Ecto neural progenitor cell (in vitro differentiated cells): ENCODE measurements at places on chromosomes 7 and 10.

DNA sequence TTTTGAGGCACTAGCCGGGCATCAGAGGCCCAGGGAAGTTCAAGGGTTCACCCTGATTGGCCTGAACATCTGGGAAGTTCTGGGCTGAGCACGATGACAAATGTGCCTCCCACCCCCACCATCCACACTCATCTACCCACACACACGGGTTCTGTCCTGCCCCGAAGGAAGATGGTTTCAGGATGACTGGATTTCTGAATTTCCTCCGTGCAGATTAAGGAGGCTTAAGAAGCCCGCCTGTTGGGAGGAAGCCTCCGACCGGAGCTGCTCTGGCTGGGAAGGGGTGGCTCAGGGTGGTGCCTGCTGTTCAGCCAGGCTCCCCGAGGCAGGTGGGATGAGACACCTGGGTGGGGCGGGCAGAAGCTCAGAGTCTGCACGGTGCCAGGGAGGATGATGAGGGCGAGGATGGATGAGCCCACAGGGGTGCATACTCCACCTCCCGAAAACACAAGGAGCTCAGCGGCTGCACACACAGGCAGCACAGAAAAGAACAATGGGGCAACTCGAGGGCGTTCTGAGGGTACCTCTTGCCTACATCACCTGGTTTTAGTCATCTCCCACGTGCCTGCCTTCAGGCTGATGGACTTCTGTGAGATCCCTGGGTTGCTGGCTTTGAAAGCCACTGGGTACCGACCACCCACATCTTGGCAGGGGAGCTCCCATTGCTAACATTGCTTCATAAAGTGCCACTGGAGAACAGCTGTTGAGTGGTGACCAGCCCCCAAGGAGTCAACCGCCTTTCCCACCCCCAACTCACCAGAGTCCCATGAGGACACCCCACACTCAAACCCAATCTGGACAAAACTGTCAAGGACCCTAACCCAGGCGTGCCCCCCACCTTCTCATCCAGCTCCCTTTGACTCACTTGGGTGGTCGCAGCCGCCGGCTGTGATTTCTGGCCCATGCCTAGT lies 41.2 kb downstream of the CALML3 start:
- no peak for DNase-seq

GRCh38 chr10:11529276-11529903 lies 82.1 kb downstream of the USP6NL start:
- no peak for DNase-seq

GRCh38 chr10:77358656-77359055 lies 279.0 kb downstream of the KCNMA1 start:
- DNase-seq, result no peak

DNA sequence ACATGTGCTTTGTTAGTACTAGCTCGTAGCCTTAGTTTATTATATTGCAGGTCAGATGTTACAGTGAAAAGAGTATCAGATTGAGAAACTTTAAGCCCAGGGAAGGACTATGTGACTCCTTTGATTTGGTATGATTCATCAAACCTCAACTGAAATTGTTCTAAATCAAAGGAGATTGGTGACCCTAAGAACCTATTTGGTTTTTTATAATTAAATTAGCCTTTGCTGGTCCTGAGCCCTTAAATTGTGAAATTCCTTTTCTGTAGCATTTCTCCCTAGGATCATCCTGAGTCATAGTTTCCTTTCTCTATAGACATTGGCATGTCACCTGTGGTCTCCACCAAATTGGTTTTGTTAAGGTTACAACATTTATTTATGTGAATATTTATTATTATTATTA lies 89.7 kb downstream of the POLR1F start:
- no peak for DNase-seq

DNA sequence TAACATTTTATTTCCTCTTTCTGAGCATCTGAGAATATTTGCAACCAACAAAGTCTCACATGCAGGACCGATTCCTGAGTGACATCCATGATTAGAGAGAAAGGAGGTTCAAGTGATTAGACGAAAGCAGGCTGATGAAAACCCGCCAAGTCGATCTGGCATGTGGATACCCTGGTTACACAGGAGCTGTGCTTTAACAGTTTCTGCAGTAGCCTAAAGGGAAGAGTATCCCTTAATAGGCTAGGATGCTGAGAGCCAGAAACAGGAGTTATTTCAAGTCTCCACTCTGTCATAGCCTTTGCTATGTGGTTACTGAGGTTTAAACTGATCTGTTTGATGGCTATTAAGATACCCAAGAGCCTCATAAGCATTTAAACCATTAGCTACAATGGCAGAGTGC lies 82.5 kb downstream of the PRKCQ start:
- no peak for DNase-seq

DNA sequence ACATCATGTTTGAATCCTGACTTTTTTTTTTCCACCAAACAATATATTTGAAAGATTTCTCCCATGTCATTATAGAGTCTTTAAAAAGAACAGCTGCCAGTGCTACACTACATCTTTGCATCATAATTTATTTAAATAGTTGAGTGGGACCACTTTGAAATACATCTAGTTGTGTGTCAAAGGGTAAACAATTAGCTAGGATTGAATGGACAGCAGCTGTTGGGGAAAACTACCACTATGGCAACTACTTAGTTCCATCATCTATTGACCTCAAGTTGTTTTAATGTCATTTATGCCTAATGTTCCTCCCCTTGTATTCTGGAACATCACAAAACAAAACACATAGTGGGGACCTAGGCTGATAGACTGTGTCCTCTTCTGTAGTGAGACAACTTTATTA lies 985.1 kb downstream of the SORCS1 start:
- DNase-seq, result no peak

DNA sequence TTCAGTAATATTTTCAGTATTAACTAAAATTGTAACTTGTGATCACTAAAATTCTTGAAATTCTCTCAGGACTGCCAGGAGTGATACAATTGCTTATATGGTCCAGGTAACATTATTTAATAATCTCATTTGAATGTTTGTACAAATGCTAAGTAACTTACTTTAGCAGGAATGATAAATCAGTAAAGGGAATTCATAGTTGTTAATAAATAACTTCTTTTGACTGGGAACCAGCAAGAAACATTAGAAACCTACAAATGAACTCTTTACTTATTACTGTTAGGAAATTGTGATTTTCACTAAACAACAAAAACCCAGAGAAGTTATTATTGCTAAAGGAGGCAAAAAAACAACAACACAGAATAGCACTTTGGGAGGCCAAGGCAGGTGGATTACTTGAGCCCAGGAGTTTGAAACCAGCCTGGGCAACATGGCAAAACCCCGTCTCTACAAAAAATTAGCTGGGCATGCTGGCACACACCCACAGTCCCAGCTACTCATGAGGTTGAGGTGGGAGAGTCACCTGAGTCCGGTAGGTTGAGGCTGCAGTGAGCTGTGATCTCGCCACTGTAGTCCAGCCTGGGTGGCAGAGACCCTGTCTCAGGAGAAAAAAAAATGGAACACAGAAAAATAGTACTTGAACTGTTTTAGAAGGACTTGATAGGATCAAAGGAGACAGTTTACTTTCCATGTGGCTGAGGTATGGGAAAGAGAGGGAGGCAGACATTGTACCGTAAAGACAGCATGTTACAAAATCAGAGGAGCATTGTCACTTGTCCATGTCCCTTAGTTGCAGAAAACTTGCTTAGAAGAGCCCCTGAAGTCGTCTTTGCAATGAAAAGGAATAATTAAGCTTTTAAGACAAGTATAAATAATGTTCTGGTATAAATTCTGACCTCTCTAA lies 53.1 kb downstream of the SHOC2 start:
- no peak for DNase-seq

DNA sequence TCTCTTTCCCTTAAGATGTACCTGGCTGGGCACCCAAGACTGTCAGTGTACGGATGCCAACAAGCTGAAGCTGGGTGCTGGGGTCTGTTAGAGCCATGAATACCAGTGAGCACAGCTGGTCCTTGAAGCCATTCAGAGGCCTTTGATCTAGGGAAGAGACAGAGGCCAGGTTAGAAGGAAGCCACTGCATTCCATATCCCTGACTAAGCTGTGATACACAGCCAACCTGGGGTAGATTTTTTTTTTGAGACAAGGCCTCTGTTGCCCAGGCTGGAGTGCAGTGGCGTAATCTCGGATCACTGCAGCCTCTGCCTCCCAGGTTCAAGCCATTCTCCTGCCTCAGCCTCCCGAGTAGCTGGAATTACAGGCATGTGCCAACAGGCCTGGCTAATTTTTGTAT lies 20.8 kb downstream of the ZDHHC16 start:
- no peak for DNase-seq

- no peak for DNase-seq
Observed at GRCh38 chr7:147240468-147240867, 1123.9 kb downstream of the CNTNAP2 start.

GRCh38 chr10:78515038-78515872 lies 481.6 kb downstream of the RPS24 start:
- peak; percentile 40 for DNase-seq

DNA sequence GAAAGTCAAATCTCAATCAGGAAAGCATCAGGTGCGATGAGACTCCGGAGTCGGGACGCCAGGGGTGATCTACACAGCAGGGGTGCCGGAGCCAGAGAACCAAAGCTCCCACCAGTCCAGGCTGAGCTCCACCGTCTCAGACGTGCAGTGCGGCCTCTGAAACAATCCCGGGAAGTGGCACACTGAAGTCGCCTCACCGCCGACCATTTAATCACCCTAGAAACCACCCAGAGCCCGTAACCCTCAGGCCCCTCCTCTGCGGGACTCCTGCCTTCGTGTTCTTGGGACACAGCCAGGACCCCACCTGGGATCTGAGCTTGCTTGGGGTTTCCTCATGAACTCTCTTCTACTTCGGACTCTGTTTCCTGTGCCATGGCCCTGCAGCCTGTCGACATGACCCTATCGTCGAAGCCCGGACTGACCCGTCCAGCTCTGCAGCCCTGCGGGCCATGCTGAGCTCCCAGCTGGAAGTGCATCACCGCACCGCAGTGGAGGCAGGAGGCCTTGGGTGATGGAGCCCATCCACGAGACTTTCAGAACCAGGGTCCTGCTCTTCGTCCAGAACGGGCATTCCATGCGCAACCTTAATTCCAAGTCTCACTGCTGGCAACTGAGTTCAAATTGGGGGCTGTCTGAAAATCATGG lies 266.4 kb downstream of the PTPRN2 start:
- DNase-seq, result peak; percentile 36

- DNase-seq, result peak; percentile 46
Observed at GRCh38 chr7:27200761-27201579, 1.1 kb upstream of the HOXA13 start.

- DNase-seq, result no peak
Observed at GRCh38 chr7:151926336-151926712, 29.9 kb upstream of the GALNTL5 start.

GRCh38 chr7:2017914-2018568 lies 214.7 kb downstream of the MAD1L1 start:
- DNase-seq, result no peak

DNA sequence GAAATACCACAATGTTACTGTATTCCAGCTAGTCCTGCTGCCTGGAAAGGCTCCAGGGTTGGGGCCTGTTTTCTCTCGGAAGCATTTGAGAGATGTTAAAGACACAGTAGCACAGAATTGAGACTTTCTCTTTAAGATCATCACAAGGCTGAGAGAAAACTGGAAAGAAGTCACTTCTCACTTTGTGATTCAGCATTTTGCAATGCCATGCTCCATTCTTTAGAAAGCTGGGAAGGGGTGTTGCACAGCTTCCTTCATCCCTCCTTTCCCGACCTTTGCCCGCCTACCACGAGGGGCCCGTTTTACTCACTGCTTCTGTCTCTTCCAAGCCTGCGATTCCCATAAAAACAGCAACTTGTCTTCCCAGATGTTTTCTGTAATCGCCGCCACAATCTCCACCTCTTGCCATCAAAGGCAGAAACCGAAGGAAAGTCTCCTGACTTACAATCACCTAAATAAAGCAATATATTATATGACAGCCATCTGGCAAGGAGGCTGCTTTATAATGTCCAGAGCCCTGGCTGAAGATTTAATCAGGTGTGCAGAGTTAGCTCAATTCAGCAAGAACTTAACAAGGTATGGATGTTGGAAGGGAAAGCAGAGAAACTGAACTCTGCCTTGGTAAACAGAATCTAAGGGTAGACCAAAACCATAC lies 18.9 kb downstream of the NOD1 start:
- DNase-seq, result no peak

GRCh38 chr7:157211690-157212089 lies 73.0 kb downstream of the UBE3C start:
- no peak for DNase-seq

GRCh38 chr10:51672039-51672535 lies 27.3 kb downstream of the CSTF2T start:
- no peak for DNase-seq

DNA sequence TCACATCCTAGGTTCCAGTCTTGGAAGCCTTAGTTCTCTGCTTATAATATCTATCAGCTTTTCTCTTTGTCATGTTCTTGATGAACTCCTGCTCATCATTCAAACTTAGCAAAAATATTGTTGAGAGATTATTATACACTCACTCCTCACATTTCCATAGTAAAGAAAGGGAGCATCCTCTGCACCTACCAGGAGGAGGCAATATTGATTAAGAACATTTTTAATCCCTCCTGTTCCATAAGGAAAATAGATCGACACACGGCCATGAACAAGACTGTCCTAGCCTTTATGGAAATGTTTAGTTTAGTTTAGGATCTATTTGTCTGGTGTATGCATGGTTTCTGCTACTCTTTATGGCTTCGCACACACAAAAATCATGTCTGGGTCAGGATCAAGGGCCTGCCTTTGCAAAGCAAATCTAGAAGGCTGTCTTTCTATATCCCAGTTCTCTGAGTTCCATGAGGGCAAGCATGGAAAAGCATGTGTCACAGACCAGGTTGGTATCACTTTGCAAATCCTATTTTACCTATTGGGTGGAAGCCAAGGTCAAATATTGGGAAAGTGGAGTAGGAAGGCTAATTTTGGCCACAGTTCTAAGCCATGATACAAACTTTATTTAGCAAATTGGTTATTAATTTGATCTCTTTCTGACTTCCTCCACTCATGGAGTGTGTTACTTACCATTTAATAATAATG lies 164.4 kb downstream of the MDFIC start:
- DNase-seq, result no peak

DNA sequence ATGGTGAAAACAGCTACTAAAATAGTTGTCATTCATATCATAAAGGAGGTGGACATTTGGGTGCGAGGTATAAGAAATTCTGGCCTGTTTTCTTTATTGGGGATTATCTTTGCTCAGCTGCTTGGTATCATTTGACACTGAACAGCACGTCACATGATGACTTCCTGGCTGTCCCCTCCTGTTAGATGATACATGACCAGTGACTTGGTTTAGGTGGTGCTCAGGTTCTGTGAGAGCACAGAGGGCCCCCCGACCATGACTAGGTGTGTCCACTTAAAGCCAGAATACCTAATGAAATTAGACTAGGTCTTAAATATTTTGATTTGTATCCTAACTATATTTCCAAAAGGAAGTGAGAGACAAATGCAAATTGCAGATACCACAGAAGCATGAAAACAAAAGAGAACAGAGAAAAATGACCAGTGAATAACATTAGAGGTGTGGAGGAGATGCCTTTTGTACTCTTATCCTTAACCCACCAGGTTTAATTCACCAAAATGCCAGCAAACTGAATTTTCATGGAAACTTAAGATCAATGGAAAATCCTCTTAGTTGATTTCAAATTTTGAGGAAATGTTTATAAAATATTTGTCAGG lies 50.6 kb upstream of the GJD4 start:
- DNase-seq, result no peak
